ENCODE measurements at places on chromosomes 5 and 9. TPM values are rescaled to one million over a fixed set of nuclear protein-coding genes. Genes with fewer than 3 reads are reported as not detected.
A peak's percentile ranks its signal among the peaks of the same experiment; 100 is the strongest.

The MAP1B gene
- 5.8 TPM for total RNA-seq

DNA sequence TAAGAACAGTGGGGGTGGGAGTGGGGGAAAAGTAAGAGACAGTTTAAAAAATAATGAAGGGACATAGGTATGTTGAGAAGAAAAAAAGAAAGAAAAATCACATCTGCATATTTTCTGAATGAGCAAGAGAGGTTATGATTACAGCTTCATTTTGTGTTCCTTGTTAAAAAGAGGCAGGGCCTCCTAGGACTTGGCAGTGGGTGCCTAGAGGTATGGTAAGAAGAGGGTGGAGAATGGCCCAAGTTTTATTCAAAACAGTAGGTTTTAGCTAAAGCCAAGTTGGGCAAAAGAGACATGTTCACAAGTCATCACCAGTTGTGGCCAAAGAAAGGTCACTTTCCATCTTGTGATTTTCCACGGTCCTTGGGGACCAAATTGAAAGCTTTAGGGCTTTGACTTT is 643.4 kb downstream of the CCDC171 start:
- DNase-seq = no peak

The C9 gene
- total RNA-seq = not detected

GRCh38 chr9:98087420-98088354 is 31.2 kb downstream of the NANS start:
- DNase-seq = peak; percentile 81

- DNase-seq = no peak
Measured at GRCh38 chr9:114030364-114030763, 47.7 kb downstream of the AMBP start.

The SLC6A3 gene
- total RNA-seq = not detected

DNA sequence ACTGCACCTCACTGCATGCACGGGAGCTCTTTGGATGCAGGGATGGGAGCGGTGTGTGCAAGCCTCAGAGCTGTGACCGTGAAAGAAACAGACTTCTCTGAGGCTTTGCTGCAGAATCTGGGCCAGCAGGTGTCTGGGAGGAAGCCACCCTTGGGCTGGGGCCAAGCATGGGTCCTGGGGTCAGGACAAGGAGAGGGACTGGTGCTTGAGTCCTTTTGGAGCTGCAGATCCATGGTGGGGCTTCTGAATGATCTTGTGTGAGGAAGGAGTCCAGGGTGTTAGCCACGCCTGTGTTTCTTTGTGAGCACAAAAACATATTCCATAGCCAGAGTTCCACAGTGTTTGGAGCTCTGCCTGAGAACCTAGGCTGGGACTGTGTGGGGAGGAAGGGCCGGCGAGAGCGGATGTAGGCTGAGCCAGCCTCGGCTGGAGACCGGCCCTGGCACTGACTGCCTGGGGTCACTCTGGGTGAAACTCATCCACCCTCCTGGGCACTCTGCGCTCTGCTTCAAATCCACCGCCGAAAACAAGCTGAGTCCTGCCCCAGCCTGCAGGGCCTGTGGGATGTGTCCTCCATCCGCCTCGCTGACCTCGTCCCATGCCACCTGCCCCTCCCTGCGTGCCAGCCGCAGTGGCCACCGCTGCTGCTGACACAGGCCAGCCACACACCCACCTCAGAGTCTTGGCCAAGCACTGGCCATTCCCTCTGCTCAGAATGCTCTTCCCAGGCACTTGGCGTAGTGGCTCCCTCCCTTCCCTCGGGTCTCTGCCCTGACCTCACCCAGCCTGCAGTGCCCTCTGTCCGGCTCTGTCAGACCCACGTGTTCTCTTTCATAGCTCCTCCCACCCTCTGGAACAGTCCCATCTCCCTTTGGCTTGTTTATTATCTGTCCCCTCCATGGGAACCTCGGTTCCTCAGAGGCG is 26.7 kb downstream of the ERGIC1 start:
- peak; percentile 70 for DNase-seq

- no peak for DNase-seq
Measured at GRCh38 chr9:108684288-108685025, 171.3 kb downstream of the ACTL7B start.

DNA sequence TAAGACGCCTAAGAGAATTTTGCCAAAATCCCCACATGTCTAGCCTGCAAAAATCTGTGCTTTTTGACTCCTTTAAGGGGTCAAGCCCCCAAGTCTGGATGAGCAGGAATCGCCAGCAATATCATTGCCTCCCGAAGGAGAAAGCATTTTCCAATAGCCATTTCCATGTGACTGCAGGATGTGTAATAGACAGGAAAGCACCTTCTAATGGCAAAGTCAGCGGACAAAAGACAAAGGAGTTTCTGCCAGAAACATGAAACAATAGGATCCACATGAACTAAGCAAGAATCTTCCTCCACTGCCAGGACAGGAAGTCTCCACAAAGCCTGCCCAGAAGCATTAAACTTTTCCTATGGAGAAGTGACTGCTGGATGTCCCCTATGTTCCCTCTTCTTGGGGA is 177.1 kb upstream of the PCSK5 start:
- no peak for DNase-seq

GRCh38 chr5:123460296-123460729 is 37.1 kb upstream of the CEP120 start:
- peak; percentile 90 for DNase-seq

The PDE6A gene
- total RNA-seq = not detected

DNA sequence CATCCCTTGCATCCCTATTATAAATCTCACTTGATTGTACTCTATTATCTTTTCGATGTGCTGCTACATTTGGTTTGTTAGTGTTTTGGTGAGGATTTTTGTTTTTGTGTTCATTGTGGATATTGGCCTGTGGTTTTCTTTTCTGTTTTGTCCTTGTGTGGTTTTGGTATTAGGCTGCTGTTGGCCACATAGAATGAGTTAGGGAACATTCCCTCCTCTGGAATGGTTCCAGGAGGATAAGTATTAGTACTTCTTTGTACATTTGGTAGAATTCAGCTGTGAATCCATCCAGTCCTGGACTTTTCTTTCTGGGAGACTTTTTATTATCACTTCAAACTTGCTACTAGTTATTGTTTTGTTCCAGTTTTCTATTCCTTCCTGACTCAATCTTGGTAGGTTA is 287.2 kb downstream of the CWC27 start:
- no peak for DNase-seq

DNA sequence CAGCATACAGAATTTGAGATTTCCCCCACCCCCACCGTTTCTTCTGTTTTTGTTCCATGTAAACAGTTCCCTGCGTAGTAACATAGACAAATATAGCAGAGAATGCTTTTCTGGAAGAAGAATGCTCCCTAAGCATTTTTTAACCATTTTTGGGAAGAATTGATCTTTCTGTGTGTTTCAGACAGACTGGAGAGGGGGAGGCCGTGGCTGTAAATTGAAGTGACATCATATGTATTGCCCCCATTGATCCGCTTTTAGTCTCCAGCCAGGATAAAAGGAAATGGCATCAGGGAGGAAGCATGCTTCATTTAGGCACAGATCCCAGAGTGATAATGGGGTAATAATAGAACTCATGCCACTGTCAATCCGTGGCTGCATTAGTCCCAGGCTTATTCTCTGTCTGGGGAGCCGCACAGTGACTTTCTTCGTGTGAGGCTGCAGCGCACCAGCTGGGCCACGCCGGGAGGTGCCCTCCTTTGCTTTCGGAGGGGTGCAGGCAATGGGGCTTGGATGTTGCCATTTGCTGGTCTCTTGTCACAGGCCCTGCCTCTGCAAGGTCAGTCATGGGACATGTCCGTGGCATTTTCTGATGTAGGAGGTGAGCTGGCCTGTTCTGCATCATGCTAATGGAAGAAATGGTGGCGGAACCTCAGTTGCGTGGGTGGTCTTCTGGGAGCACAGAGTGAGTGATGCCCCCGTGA is 261.5 kb downstream of the FANCC start:
- no peak for DNase-seq

The IL9 gene
- total RNA-seq = not detected

Measured in bronchial epithelial cell (primary cell).